ENCODE measurements at places on chromosomes 4 and X.

- DNase-seq, result no peak
Observed at GRCh38 chr4:161350946-161351345, 812.9 kb downstream of the FSTL5 start.

DNA sequence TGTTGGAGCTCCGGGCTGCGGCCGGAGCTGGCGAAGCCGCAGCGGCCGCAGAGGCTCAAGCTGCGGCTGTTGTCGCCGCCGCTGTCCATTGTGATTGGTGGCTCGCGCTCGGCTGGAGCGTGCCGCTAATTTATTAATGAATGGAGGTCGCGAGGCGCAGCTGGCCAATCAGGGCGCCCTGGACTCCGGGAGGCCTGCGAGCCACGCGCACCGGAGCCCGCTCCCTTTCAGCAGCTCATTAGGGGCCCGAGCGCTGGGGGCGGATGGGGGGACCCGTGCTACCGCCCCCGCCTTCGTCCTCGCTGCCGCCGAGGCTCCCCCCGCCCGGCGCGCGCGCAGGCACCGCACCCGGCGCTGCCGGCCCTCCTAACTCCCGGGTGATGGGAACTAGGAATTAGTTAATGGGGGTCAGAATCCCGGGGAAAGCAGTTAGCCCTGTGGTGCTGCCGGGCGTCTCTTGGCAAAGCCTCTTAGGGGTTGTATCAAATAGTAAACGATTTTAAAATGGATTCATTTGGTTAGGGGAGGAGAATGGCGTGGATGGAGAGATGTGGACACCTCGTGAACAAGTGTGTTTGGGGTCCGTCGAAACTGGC is 589 bp upstream of the NEUROG2 start:
- DNase-seq, result no peak

DNA sequence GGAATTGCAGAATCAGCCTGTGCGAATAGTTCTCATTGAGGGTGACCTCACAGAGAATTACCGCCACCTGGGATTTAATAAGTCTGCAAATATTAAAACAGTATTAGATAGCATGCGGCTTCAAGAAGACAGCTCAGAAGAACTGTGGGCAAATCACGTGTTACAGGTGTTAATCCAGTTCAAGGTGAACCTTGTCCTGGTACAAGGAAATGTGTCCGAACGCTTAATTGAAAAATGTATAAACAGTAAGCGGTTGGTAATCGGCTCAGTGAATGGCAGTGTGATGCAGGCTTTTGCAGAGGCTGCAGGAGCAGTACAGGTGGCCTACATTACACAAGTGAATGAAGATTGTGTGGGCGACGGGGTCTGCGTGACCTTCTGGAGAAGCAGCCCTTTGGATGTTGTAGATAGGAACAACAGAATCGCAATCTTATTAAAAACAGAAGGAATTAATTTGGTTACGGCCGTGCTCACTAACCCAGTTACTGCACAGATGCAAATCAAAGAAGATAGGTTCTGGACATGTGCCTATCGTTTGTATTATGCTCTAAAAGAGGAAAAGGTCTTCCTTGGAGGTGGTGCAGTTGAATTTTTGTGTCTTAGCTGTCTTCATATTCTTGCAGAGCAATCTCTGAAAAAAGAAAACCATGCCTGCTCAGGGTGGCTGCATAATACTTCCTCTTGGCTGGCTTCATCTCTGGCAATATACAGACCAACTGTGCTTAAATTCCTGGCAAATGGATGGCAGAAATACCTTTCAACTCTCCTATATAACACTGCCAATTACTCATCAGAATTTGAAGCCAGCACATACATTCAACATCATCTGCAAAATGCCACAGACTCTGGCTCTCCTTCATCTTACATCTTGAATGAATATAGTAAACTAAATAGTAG is 10.7 kb downstream of the BBS12 start:
- no peak for DNase-seq

DNA sequence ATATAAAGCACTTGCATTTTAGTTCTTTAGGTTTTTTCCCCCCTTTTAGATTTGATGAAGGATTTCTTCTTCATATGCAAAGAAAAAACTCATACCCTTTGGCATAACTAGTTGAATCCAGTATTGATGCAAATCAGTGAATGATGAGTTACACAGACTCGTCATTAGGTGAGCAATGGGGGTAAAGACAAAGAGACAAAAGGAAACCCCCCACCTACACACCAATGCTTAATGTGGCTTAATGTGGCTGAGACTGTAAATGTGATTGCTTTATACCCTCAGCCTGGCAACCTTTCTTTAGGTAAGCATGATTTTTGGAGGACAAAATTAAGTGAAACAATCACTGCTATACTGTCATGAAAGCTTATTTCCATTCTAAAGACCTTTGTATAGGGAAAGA is 39.5 kb downstream of the CD40LG start:
- no peak for DNase-seq

DNA sequence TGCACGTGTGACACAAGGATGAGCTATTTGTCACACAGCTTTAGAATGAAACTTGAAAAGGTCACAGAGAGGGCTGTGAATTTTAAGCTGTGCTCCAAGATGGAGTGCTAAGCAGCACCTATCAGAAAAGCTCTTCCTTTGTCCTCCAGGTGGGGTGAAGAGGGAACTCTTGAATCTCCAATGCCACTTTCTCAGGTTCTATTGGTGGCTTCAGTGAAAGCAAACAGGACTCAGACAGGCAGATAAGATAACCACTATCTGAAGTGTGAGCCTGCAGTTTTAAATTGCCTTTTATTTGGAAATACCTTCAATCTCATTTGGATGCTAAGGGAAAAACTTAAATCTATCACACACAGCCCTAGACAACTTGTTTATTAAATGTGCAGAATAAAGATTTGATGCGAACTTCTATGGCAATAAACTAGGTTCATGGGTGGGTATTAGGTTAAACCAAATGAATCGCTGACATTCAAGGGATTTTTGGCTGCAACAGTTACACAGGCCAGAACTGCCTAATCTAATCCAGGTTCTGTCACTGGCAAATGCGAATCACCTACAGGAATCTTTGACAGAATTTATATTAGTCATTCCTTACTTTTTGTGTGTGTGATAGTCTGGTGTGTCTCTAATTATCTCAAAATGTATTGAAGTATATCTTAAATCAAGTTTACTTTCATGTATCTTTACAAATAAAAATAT is 13.6 kb upstream of the PDGFRA start:
- DNase-seq, result no peak

DNA sequence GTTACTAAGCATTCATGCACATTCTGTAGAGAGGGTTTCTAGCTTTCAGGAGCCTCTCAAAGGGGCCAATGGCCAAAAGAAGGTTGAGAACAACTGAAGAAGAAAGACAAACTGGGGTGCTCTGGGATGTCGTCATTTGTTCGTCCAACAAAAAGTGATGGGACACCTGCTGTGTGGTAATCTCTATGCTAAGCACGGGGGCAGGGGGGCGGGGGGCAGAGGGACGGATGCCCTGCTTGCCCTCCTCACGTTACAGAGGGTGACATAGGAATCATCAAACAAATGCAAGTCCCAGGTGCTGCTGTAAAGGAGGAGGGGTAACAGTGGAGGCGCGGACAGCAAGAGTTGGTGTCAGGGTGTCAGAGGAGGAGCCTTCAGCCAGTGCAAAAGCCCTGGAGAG is 12.8 kb upstream of the CRMP1 start:
- DNase-seq, result no peak

GRCh38 chr4:61919561-61919960 is 719.4 kb downstream of the ADGRL3 start:
- no peak for DNase-seq

GRCh38 chr4:103008875-103009729 is 10.4 kb downstream of the SLC9B1 start:
- peak; percentile 82 for DNase-seq

- no peak for DNase-seq
Observed at GRCh38 chr4:108637856-108638255, 12.5 kb upstream of the OSTC start.

DNA sequence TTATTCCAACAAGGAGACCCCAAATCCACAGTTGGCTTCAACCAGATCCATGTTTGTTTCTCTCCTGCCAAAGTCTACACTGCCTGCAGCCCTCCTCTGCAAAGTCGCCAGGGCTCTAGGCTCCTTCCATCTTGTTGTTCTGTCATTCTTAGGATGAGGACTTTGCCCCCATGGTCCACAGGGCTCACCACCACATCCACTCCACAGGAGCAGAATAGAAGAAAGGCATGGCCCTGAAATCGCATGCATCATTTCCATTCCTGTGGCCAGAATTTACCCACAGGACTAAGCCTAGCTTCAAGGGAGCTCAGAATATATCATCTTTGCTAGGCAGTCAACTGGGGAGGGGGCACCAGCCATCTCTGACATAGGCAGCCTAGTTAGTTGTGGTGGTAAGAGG is 254.7 kb downstream of the FBXW7 start:
- no peak for DNase-seq

Measured in cerebellar cortex (tissue), 1 donor.